Glutamatergic neuron (in vitro differentiated cells): ENCODE measurements at places on chromosomes 4 and X.

- no peaks in the 10 kb centered on the region for H3K36me3 ChIP-seq
- no peaks in the 10 kb centered on the region for H3K27me3 ChIP-seq
- no peaks in the 10 kb centered on the region for H3K4me1 ChIP-seq
- no peak overlapping the region for H3K27ac ChIP-seq
- no peak for DNase-seq
These were observed 256.0 kb upstream of the SFRP2 start for GRCh38 chr4:154044742-154045485.

GRCh38 chr4:74431113-74431826 is 13.7 kb upstream of the AREG start:
- H3K27ac ChIP-seq, result no peak overlapping the region
- no peaks in the 10 kb centered on the region for H3K4me1 ChIP-seq
- no peak overlapping the region for H3K4me3 ChIP-seq
- H3K27me3 ChIP-seq, result no peaks in the 10 kb centered on the region
- no peak for DNase-seq

GRCh38 chr4:82284475-82284857 is 89.3 kb downstream of the HNRNPD start:
- DNase-seq, result no peak
- H3K36me3 ChIP-seq, result no peaks in the 10 kb centered on the region
- H3K4me3 ChIP-seq, result peak overlapping the region; percentile 92
- H3K27ac ChIP-seq, result peak overlapping the region; percentile 52
- peaks cover 3% of the 10 kb centered on the region for H3K4me1 ChIP-seq

GRCh38 chr4:100795581-100795980 is 277.8 kb upstream of the EMCN start:
- no peak for DNase-seq
- H3K4me1 ChIP-seq, result peaks cover 13% of the 10 kb centered on the region
- H3K36me3 ChIP-seq, result no peaks in the 10 kb centered on the region
- no peak overlapping the region for H3K4me3 ChIP-seq
- no peak overlapping the region for H3K27ac ChIP-seq

GRCh38 chr4:16759931-16760582 is 138.4 kb downstream of the LDB2 start:
- peaks cover 1% of the 10 kb centered on the region for H3K27me3 ChIP-seq
- H3K36me3 ChIP-seq, result no peaks in the 10 kb centered on the region
- peaks cover 2% of the 10 kb centered on the region for H3K4me1 ChIP-seq
- H3K27ac ChIP-seq, result no peak overlapping the region
- H3K4me3 ChIP-seq, result no peak overlapping the region
- no peak for DNase-seq

DNA sequence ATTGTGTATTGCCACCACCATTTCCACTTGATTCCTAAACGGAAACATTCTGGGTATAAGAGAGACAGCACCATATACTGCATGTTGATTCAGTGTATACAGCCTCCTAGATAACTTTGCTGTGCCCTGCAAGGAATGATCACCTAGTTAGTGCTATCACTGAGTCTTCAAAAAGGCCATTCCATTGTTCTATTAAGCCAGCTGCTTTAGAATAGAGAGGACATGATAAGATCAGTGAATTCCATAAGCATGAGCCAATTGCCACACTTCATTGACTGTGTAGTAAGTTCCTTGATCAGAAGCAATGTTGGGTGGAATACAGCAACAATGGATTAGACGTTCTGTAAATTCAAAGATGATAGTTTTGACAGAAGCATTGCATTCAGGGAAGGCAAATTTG is 1047.3 kb downstream of the PCDH18 start:
- no peaks in the 10 kb centered on the region for H3K27me3 ChIP-seq
- H3K4me3 ChIP-seq, result no peak overlapping the region
- DNase-seq, result no peak

DNA sequence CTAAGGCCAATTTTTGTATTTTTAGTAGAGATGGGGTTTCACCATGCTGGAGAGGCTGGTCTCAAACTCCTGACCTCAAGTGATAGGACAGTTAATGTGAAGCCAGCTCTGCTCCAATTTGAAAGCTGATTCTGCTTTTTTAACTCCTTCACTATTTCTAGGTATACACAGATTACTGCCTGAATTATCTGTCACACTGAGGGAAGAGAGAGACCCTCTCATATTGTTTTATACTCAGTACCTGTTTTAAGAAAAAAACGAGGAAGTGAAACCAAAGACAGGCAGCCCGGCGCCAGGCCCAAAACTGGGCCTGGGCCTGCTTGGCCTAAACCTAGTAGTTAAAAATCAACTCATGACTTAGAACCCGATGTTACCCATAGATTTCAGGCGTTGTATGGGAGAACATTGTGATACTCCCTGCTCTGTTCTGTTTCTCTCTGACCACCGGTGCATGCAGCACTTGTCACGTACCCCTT is 1601.5 kb upstream of the PCDH10 start:
- DNase-seq, result no peak
- no peaks in the 10 kb centered on the region for H3K36me3 ChIP-seq
- H3K4me3 ChIP-seq, result no peak overlapping the region
- peaks cover 2% of the 10 kb centered on the region for H3K27me3 ChIP-seq
- no peaks in the 10 kb centered on the region for H3K4me1 ChIP-seq

DNA sequence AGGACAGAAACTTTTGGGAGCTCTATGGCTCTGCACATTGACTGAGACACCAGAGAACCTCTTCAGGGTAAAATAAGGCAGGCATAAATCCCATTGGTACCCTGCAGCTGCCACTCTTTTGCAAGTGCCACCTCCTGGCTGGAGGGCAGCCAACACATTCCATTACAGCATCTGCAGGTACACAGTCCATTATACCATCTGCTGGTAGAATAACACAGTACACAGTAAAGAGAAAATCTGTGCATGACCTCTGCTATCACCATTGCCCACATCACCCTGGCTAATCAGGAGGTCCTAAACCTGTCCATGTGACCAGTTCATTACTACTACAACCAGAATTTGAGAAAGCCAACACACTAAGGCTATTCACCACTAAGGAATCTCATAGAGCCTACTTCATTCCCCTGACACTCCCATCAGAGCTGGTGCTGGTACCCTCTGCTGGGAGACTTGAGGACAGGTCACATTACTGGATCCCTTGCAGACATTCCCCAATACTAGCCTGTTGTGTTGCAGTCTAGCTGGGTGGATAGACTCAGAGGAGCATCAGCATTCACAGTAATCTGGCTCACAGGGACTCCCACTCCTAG is 176.2 kb upstream of the TACR3 start:
- H3K36me3 ChIP-seq, result no peaks in the 10 kb centered on the region
- H3K27ac ChIP-seq, result no peak overlapping the region
- peaks cover 4% of the 10 kb centered on the region for H3K27me3 ChIP-seq
- no peak for DNase-seq

DNA sequence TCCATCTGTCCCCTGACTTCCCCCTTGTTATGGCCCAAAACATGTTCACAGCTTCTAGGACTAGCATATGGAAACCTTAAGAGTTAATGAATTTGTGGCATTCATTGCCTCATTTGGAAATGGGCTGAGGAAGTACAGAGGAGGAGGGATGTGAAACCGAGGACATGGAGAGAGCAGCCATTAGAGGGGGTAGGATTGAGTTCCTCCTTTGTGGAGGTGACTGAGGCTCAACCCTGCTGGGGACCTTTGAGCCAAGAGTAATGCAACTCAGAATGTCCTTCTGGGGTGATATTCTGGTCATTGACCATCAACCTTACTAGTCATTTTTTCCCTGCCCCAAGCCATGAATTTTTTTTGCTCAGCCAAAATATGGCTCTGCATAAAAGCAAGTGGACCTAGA is 109.4 kb downstream of the ZNF518B start:
- no peak for DNase-seq
- no peak overlapping the region for H3K4me3 ChIP-seq
- no peaks in the 10 kb centered on the region for H3K4me1 ChIP-seq

- H3K36me3 ChIP-seq, result no peaks in the 10 kb centered on the region
- H3K4me3 ChIP-seq, result no peak overlapping the region
- H3K27me3 ChIP-seq, result no peaks in the 10 kb centered on the region
- no peak overlapping the region for H3K27ac ChIP-seq
These were observed 15.4 kb downstream of the SNX12 start for GRCh38 chrX:71052721-71053120.

DNA sequence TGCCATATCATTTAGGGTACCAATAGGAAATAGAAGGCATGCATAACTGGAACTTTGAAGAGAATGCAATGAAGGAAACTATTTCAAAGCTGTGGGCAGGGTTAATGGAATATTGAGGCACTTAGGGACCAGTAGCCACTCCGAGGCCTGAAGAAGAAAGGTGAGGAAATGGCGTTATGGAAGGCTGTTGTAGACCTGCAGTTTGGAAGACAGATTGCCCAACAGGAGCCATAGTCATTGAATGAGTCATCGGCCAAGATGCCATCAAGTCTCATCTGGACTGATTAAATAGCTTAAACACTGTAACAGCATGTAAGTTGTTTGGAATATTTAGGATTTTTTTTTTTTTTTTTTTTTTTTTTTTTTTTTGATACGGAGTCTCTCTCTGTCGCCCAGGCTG is 11.6 kb downstream of the CXCL13 start:
- H3K27me3 ChIP-seq, result peaks cover 4% of the 10 kb centered on the region
- peaks cover 2% of the 10 kb centered on the region for H3K4me1 ChIP-seq
- DNase-seq, result no peak
- no peaks in the 10 kb centered on the region for H3K36me3 ChIP-seq
